ENCODE measurements at places on chromosomes 1 and 21.

DNA sequence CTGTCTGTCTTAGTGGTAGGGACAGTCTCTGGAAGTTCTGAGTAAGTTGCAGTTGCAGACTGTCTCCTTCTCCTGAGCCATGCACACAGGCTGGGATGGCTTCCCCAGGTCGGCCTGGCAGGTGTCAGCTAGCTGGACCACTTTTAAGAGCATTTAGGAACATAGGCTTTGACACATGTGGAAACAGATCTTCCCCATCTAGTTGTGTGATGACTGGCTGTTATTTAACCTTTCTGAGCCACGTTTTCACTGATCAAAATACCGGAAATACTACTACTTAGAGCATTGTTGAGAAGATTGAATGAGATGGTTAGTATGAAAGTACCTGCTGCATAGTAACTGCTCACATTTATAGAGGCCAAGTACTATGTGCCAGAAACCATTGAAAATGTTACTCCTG lies 6.2 kb upstream of the MAPKAPK2 start:
- DNase-seq: no peak

DNA sequence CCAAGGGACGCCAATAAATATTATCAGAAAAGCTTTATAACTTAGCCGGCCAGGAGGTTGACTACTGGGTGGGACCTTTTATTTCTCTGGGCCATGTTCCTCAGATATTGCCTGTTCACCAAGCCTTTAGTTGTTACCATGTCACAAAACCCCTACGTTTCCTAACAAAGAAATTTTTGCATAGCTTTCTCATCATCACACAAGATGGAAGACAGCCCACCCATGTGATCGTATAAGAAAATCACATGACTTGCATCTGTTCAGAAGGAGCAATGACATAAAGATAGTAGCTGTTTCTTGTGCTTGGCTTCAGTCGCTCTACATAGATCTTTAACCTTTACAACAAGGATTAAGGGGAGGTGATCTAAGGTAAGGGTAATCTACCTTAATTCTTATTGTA lies 88.9 kb upstream of the NGF start:
- no peak for DNase-seq

DNA sequence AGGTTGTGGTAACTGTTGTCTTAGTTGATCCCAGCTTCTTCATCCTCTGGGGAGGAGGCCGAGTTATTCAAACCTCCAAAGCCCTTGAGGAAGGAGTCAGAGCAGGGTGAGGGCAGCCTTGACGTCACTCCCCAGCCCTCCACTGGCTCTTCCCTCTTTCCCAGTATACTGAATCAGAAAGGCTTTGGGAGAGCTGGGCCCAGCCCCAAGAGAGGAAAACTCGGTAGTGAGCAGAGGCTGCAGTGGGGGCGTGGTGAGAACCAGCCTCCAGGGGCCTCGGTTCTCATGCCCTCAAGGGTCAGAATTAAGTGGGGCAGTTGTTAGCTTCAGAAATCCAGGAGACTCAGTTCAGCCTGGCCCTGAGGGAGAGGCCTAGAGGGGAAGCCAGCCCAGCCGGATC lies 1.8 kb upstream of the GJA4 start:
- DNase-seq: no peak

GRCh38 chr1:234316937-234317336 lies 56.3 kb upstream of the COA6 start:
- no peak for DNase-seq

- DNase-seq: no peak
Observed at GRCh38 chr1:221366495-221367110, 375.3 kb downstream of the DUSP10 start.

DNA sequence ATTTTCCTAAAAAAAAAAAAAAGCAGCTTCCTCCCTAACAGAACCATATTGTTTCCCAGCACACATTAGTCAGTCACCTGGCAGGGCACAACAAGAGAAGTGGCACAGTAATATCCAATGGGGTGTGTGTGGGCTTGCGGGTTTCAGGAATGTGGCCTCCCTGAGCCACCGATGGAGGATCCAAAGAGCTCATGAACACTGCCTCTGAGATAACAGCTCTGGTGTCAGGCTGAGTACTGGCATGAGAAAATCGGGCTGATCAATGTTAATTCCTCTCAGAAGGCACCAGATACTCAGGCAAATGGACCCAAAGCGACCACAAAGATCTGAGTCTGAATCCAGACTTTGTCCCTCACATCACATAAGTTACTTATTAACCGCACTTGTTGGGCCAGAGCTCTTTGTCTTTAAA lies 2.2 kb upstream of the LYPD8 start:
- no peak for DNase-seq

DNA sequence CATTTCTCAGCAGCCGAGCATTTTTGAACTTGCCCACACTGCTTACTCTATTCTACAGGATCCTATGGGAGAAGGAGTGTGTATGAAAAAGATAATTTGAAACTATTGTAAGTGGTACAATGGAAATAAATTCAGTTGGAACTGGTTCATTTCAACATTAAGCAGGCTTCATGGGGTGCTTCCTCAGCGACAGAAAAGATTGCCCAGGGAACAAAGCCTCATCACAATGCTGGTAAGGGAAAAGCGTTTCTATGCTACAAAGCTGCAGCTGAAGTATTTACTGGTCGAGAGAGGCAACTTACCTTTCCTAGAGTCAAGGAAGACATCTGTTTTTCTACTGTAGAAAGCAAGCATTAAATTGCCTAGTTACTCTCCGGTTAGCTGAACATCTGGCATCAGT lies 568.2 kb upstream of the ZP4 start:
- no peak for DNase-seq

GRCh38 chr1:93033785-93034184 lies 45.3 kb upstream of the MTF2 start:
- no peak for DNase-seq

DNA sequence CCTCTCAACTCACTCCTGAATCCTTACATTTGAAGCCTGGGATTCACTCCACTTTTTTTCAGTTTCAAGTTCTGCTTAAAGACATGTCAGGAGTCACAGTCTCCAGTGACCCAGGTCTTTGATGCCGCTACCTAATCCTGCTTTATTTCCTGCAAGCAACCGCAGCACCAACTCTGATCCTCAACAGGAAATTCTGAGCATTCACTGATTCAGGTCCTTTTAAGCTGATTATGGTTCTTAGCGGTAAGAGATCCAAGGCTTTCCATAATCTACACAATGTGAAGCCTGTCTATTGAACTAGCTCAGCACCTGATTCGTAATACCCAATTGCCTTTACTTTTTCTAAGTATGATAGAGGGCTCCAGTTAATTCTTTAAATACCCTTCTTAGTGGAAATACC lies 43.7 kb upstream of the PIGC start:
- DNase-seq: no peak

GRCh38 chr1:214029796-214030195 lies 42.0 kb downstream of the PROX1 start:
- DNase-seq: no peak

DNA sequence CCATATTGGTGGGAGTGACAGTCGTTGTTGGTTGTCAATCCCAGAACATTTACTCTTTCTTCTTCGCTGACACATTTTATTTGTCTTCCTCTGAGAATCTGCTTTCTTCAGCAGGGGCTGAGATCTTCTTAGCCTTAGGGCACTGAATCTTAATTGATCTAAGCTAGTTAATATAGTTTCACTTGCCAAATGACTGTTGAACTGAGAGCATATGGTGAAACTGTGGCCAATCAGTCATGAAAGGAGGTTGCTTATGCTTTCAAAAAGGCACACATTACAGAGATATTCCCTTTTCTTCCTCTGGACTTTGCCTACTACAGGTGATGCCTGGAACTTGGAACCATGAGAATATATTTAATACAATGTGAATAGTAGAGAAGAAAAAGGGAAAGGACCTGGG lies 60.0 kb upstream of the KIAA0040 start:
- no peak for DNase-seq

GRCh38 chr1:227735539-227736285 lies 477 bp downstream of the SNAP47 start:
- DNase-seq: no peak

GRCh38 chr1:94178901-94179300 lies 58.0 kb upstream of the ABCA4 start:
- no peak for DNase-seq

- no peak for DNase-seq
Observed at GRCh38 chr21:36579898-36580297, 100.0 kb upstream of the CLDN14 start.

- no peak for DNase-seq
Observed at GRCh38 chr1:70887936-70888335, 159.7 kb downstream of the PTGER3 start.

GRCh38 chr1:151311589-151312331 lies 15.5 kb downstream of the PI4KB start:
- DNase-seq: no peak

DNA sequence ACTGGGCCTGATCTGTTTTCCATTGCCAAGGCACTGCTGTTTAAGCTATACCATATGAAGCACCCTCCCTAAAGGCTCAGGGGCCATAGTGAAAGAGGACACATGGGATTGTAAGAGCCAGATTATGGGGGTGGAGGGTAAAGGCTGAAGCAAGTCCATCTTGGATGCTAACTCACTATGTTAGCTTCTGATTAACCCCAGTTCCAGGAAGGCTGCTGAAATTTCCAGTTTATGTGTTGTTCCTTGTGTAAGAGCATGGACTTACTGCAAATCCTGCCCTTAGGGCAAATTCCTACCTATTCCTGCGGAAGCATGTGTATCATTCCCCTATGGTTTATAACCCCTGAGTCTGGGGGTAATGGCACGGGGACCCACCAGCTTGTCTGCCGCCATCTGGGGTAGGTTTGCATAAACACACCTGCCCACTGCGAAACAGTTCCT lies 91.8 kb upstream of the SERBP1 start:
- DNase-seq: no peak

DNA sequence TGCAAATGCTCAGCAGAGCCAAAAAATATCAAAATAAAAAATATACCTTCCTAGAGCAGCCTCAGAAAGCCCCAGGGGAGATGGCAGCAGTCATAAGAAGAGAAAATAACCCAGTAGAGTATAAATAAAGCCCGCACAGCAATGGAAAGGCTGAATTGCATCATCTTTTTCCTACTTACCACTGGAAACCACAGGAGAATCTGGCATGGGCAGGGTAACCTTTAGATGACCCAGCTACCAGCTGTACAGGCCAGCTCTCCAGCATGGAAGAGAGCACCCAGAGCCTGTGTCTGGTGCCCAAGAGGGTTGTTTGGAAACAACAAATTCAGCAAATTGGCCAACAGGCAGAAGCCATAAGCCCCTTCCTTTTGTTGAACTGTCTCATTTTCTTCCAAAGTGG lies 253.1 kb downstream of the OMA1 start:
- DNase-seq: no peak

DNA sequence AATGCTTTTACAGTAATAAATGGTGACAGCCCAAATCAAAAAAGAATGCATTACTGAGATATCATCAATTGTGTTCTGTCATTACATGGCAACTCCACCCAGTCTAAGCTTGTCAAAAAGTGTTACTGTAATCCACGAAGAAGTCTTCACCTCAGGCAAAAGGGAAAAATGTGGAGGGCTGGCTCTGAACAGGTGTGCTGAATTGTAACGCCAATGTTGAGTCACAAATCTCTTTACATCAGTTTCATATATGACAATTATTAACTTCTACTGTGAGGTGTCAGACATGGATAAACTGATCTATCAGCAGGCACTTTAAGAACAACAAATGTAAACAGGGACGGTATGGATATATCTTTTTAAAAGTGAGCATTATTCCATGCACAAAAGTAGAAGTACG lies 98.5 kb upstream of the DMRTA2 start:
- DNase-seq: no peak

- DNase-seq: no peak
Observed at GRCh38 chr1:10900691-10901090, 104.2 kb upstream of the CASZ1 start.

- DNase-seq: no peak
Observed at GRCh38 chr1:25727635-25728286, 72.2 kb upstream of the SELENON start.

DNA sequence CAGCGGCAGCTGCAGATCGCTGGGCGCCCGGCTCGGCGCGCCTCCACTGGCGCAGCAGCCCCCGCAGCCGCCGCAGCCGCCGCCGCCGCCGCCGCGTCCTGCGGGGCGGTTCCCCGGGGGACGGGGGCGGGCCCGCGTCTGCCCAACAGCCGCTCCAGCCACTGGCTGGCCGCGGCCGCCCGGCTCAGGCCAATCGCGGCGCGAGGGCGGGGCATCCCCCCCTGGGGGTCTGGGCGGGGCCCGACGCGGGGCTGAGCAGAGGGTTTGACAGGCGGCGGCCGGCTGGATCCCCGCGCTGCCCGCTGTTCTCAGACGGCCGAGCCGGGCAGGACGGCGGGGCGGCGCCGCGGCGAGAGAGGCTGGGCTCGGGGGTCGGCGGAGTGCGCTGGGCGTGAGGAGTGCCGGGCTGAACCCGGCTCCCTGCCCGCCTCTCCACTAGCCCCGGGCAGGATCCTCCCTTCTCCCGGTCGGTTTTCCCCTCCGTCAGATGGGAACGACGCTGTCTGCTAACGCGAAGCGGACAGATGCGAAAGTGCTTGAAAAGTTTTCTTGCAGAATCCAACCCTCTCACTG lies at the start of gene GLIS1:
Gene GLIS1, minus strand, starts transcription at position 56 of the 573 bp plus-strand sequence. CDS start 1,100 bp downstream, outside the sequence.
- DNase-seq: peak; percentile 91

DNA sequence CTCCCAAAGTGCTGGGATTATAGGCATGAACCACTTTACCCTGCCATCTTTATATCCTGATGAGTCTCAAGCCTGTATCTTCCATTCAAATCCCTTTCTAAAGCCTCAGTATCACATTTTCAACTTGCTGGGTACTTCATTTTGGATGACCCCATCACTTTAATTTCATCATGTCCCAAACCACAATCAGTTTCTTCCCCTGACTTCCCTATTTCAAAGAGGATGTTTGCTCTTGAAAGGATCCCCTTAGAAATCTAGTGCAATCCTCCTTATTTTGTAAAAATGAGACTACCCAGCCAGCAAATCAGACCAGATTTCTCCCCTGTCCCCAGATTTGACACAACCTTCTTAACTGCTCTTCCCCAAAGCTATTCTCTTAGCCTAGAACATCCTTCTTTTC lies 7.0 kb upstream of the TRIT1 start:
- DNase-seq: no peak

GRCh38 chr21:25343774-25344545 lies 263.3 kb downstream of the MRPL39 start:
- no peak for DNase-seq

- DNase-seq: no peak
Observed at GRCh38 chr21:41366522-41367151, 4.8 kb downstream of the MX2 start.

DNA sequence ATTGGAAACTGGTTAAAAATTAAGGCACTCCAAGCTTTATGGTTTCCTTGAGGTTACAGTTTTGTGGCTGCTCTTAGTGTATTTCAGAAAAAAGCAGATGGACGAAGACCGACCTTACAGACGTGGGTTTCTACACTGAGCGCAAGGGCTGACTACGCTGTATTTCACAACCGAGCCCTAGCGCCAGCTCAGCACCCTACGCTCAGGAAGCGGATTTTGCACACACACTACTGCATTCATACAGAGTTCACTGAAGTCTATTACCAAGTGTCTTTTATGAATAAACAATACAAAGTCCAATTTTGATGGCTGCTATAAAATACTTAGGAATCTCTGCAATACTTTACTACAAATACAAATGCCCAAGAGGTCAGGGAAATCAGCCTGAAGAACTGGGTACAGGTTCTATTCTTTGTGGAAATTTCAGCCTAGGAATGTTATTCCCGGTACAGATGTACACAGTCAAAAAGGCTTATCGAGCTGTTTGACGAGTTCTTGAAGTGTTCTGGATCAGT lies 23.8 kb downstream of the PTTG1IP start:
- DNase-seq: no peak

Data from endothelial cell (in vitro differentiated cells).